ENCODE measurements at places on chromosomes 4 and X.

- DNase-seq, result no peak
These were observed 288.6 kb downstream of the NAF1 start for GRCh38 chr4:162878096-162878495.

DNA sequence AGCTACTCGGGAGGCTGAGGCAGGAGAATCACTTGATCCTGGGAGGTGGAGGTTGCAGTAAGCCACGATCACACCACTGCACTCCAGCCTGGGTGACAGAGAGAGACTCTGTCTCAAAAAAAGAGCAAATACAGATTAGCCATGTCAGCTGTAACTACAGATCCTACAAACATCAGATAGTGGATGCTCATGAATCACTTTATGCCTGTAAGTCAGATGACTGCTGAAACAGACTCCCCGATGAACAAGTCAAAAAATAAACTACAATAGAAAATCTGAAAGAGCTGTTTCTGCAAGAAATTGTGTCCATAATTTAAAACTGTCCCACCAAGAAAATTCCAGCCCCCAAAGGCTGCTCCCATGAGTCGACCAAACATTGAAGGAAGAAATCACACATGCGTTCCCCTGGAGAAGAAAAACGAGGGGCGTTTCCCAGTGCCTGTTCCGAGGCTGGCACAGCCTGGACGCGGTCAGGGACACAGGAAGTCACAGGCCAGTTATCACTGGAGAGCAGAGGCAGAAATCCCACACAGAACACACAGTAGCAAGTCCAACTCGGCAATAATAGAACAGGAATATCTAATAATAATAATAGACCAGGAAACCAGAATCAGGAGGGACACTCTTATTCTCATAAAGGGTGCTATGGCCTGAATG, 30.0 kb upstream of the GTPBP6 start:
- DNase-seq, result peak; percentile 7

DNA sequence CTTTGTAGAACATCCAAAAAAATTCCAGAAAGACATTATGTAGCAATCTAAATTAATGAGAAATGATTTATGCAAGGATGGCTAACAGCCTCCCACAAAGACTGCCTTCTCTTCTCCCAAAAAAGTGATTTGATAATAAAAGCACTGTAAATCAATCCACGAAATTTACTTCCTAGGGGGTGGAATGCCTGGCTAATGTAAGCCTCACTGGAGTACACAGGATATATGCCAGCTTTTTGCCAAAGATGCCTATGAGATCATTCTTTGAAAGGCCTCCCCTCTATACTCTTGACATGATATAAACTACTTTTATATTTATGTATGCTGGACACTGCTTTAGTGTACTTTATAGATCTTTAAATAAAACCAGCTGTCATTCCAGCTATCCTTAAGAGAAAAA, 211.1 kb downstream of the ADAMTS3 start:
- no peak for DNase-seq

DNA sequence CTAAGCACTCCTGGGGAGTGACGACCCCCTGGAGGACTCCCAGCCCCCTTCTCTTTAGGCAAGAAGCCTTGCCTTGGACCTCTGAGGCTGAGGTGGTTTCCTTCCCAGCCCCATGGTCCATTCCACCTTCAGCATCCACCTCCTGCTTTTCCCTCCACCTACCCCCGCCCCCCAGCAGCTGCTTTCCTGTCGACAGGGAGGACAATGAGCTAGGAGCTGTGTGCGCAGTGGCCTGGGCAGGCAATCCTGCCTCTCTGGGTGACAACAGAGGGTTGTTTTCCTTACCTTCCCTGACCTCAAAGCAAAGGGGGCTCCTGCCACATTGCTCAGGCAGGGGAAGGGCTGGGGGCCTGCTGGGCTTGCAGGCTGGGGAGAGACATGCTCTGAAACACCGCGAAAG, 123.5 kb downstream of the BCOR start:
- no peak for DNase-seq

DNA sequence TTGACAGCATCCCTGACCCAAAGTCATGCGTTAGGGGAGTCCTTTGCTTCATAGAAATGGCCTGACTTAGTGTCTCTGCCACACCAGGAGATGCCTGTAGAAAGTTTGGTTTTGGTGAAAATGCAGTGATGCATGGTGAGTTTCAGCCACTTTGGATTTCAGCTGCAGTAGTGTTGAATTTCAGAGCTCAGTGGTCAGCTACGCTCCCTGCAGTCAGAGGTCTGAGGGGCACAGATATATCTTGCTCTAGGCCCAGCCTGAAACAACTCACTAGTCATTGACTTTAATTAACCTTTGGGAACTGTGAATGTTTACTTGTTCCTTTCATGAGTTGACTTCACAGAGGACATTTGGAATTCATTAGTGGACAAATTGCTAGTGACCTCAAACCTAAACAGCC, 17.5 kb downstream of the RBMX2 start:
- no peak for DNase-seq

DNA sequence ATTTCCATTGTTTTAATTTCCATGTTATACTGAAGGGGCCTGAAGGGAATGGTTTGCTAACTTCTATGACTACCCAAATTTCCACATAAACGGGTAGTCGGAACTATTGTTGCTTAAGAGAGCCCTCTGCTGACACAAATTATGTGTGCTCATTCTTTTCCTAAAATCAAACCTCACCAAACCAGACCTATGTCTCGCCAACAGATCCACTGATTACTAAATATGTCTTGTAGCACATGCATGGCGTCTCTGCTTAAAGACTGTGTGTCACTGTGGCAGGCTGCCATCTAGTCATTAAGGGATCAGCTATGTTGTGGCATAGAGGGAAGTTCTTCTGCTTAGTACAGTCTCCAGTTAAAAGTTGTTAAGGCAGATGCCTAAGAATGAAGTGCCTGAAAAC, 25.1 kb downstream of the PIR start:
- DNase-seq, result peak; percentile 66

- no peak for DNase-seq
These were observed 30.2 kb downstream of the RBM47 start for GRCh38 chr4:40599431-40599830.

DNA sequence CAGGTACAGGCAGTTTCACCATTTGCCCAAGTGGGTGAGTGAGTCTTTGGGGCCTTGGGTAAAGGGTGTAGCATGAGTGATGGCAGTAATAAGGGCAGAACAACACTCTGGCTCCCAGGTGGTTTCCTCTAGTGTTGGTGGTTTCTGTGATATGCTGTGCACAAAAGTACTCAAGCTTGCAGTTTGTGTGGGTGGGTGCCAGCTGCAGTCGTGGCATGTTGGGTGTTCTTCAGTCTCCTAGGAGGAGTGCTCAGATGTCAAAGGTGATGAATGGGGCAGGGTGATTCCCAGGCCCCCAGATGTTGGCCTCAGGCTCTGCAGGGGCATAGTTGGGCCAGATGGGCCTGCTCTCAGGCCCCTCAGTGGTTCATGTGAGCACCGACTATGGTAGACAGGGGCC, 166.1 kb upstream of the KLF8 start:
- DNase-seq, result no peak

- DNase-seq, result peak; percentile 9
These were observed 37.1 kb downstream of the TMEM150C start for GRCh38 chr4:82524570-82525152.

- DNase-seq, result no peak
These were observed at the start of gene NDST4 for GRCh38 chr4:115113506-115114106. Gene NDST4, minus strand, starts transcription at chr4:115113620. Its CDS starts 36,584 bp downstream, at chr4:115077036.

DNA sequence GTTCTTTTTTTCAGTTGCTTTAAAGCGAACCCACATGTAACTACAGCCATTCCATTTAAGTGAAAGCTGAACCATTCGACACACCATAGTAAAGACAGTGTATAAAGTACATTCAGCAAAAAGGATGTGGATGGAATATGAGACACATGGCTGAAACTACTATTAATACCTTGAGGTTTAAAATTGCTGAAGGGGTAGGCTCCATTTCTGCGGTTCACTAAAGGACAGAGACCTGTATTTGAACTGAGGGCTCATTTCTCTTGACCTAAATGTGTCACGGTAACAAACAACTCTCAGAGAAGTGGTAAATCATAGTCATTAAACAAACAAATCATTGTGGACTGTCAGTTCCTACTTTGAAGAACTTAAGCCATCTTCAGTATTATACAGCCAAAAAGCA, 1085.6 kb upstream of the TENM3 start:
- DNase-seq, result no peak

DNA sequence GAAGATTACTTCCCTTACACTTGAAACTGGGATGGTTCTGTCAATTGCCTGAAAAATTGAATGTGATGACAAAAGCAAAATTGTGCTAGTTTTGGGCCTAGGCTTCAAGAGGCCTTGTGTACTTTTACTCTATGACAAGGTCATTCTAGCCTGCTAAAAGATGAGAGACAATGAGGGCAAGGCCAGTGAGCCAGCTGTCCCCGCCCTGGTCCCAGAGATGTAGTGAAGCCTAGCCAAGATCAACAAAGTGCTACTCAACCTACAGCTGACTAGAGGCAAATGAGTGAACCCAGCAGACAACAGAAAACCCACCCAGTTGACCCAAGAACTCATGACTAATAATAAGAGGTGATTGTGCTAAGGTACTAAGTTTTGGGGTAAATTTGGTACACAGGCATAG, 248.7 kb downstream of the IL15 start:
- no peak for DNase-seq

DNA sequence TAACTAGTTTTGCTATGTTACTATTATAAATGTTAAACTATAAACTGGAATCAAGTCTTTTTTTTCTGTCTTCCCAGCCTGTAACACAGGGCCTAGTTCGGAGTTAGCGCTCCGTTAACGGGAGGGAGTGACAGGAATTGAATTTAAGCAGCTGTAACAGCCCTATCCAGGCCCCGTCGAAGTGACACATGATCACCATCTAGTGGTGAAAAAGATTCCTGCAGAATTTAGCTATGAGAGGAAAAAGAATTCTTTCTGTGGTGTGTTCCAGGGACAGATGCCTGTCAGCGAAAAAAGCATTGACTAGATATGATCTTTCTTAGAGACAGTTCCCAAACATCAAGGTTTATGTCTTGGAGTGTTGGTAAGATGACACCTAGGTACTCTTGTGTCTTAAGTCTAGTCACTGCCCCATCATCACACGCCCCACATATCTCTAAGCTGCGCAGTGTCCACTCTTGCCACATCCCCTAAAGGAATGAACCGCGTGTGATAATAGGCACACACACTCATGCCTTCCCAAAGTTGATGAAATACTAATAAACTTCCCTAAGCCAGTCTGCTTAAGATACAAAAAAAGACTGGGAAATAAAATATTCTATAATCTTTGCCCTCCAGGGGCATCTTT, 2.1 kb downstream of the GAB3 start:
- peak; percentile 87 for DNase-seq

- no peak for DNase-seq
These were observed 50.1 kb upstream of the CRMP1 start for GRCh38 chr4:5942947-5943346.

- DNase-seq, result no peak
These were observed 26.4 kb downstream of the GPM6B start for GRCh38 chrX:13790206-13791131.

GRCh38 chrX:28133763-28134162, 152.5 kb upstream of the DCAF8L1 start:
- DNase-seq, result no peak

DNA sequence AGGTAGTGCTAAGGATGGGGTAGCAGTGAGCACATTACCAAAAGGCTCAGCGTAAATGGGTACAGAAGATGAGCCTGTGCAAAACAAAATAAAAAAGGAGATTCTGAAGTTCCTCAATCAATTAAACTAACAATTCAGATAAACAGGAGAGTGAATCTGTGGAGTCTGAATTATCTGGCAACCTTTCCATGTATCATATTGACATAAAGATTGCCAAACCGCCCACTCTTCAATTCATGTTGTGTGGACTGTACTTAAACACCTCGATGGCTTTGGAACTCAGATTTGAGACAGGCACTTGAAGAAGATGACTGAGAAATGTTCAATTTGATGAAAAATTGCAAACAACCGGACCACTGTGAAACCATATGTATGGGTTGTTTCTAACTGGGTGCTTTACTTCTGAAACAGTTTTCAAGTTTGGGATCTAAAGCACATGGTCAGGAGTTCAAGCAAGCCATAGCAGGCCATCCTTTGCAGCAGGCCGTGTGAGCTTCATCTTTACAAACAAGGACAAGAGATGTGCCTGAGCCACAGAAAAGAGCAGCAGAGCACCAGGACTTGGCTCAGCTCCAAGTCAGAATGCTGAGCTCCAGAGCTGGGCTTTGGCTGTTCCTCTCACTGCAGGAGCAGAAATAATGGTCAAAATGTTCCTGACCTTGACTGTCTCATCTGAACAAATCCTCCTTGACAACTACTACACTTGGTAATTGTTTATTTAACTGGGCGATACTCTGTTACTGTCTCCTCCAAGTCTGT, 108.1 kb downstream of the MGST2 start:
- no peak for DNase-seq

DNA sequence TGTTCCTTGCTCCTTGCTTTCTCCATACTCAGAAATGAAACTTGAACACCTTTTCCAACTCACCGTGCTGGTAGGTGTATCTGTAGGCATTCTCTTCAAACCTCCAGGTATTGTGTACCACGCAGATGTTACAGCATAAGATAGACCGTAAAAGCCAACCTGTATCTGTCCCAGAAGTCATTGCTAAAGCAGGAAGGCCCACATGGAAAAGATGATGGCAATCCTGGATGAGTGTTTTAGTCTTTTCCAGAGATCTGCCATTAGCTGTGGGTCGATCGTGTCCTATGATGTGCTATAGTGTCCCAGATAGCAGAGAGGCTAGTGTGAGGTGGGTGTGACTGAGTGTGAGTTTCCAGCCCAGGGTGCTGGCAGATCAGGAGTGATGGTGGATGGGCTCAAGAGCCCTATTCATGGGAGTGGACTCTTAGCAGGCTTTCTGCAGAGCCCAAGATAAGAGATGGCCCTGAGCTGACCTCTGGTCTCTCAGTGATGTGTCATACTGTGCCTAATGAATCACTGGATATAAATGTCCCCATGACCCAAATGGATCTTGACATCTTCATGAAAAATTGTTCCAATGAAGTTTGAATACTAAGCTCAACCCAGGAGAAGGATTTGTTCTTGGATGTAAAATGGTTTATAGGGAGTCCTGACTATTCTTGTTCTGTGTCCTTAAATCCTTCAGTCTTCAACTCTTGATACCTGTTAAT, 69.1 kb upstream of the WDR1 start:
- DNase-seq, result peak; percentile 61

- no peak for DNase-seq
These were observed 365.4 kb downstream of the PDHA2 start for GRCh38 chr4:96205143-96205936.

GRCh38 chr4:101599620-101600019, 190.9 kb upstream of the BANK1 start:
- no peak for DNase-seq
